Heart left ventricle (tissue), 16 donors: ENCODE measurements at places on chromosomes 5 and 9.

- no peaks in the 10 kb centered on the region for H3K36me3 ChIP-seq
- no peaks in the 10 kb centered on the region for H3K27me3 ChIP-seq
- no peak overlapping the region for H3K27ac ChIP-seq
- H3K4me1 ChIP-seq = peaks cover 9% of the 10 kb centered on the region
Observed at GRCh38 chr5:57906671-57907070, 424.1 kb upstream of the ACTBL2 start.

DNA sequence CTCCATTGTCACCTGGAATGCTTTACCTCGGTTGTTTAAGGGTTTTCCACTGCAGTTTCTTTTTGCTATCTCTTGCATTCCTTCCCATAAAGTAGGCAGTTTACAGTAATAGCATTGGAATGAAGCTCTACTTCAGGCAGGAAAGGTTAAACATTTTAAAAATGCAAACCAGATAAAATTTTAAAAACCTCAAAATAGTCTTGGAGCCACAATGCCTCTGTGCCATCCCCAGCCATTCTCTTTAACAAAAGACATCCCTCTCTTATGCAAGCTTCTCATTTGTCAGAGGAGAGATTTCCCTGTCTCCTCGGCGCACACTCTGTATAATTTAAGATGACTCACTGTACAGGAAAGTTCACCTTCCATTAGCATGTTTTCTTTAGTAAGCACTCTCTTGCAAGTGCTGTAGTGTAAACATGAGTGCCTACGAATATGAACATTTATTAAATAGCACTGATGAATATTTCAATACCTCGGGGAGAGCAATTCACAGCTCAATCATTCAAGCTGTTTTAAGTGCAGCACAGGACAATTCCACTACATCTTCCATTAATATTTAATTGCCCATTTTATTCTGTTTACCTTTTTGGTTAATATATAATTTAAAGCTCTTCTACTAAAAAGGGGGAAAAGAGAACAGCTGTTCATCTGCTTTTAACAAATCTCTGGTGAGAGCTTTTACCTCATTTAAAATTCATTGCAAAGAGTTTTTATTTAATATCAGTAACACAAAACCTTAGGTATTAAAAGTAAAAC is 343.6 kb downstream of the SPATA31D1 start:
- no peaks in the 10 kb centered on the region for H3K27me3 ChIP-seq
- H3K36me3 ChIP-seq = no peaks in the 10 kb centered on the region
- DNase-seq = no peak
- H3K4me1 ChIP-seq = no peaks in the 10 kb centered on the region
- H3K27ac ChIP-seq = no peak overlapping the region

GRCh38 chr5:156469636-156470035 is 142.7 kb downstream of the SGCD start:
- no peaks in the 10 kb centered on the region for H3K36me3 ChIP-seq
- H3K27ac ChIP-seq = no peak overlapping the region
- no peaks in the 10 kb centered on the region for H3K27me3 ChIP-seq
- H3K4me3 ChIP-seq = no peak overlapping the region
- no peak for DNase-seq
- H3K4me1 ChIP-seq = no peaks in the 10 kb centered on the region

- no peaks in the 10 kb centered on the region for H3K36me3 ChIP-seq
- H3K4me1 ChIP-seq = no peaks in the 10 kb centered on the region
- no peak overlapping the region for H3K4me3 ChIP-seq
- no peak for DNase-seq
- no peak overlapping the region for H3K27ac ChIP-seq
Observed at GRCh38 chr5:150272531-150272930, 17.0 kb downstream of the CAMK2A start.

DNA sequence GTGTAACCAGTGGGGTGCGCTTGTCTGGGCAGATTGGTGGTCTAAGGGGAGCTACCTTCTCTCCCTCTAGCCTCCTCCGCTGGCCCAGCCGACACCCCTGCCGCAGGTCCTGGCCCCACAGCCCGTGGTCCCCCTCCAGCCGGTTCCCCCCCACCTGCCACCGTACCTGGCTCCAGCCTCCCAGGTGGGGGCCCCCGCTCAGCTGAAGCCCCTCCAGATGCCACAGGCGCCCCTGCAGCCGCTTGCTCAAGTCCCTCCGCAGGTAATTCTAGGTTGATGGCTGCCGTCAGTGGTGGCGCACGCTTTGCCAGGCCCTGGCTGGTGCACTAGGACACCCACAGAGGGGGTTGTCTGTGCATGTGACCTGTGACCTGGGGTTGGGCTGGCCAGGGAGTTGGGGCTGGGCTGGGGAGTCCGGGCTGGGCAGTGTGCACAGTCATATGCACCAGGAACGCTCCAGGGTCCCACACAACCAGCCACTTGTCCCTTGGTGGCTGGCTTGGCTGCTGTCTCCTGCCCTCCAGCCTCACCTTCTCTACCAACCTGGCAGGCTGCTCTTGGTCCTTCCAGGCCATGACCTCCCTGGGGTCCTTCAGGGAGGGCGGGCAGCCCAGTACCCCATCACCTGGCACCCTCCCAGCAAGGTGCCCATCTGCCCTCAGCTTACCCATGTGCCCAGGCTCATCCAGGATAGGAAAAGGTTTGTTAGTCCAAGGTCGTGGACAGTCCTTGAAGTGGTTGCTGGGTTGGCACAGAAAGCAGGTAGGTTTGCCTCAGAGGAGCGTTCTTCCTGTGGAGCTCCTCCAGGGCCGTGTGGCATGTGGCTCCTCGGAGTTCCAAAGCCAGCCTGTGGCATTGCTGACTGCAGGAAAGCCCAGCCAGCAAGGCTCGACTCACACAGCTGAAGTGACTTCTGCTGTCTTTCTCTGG is 73.2 kb downstream of the WNK2 start:
- no peak overlapping the region for H3K27ac ChIP-seq
- H3K36me3 ChIP-seq = no peaks in the 10 kb centered on the region
- H3K4me3 ChIP-seq = no peak overlapping the region
- no peaks in the 10 kb centered on the region for H3K27me3 ChIP-seq
- H3K4me1 ChIP-seq = peaks cover 13% of the 10 kb centered on the region

DNA sequence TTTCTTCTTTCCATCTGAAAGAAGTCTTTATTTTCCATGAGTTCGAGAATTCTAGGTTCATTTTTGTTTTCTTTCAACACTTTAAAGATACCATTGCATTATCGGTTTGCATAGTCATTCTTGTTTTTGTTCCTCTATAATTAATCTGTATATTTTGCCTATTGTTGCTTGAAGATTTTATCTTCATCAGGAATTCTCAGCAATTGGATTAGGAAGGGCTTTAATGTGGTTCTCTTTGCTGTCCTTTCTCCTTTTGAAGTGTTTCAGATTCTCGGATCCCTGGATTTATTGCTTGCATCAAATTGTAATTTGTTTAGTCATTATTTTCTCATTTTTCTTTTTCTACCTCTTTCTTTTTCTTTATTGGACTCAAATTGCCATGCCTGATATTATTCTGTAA is 609.8 kb downstream of the TLR4 start:
- no peak overlapping the region for H3K27ac ChIP-seq
- no peaks in the 10 kb centered on the region for H3K4me1 ChIP-seq
- H3K4me3 ChIP-seq = no peak overlapping the region
- DNase-seq = no peak
- H3K27me3 ChIP-seq = no peaks in the 10 kb centered on the region
